ENCODE measurements at places on chromosomes 4 and X.

DNA sequence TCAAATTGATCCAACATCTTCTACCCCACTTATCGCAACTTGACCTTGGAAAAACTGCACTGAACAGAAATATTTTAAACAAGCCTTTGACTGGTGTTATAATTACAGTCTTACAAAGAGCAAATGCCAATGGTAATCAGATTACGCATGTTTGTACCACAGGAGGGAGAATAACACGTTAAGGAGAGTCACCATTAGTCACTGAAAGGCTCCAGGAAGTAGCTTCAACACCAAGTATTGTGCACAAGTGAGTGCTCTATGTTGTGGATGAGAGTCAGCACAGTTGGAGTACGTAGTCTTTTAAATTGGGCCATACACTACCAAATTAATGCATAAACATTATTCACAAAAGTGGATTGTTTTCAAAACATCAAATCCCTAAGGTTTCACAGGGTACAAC, 1081.5 kb upstream of the TENM3 start:
- DNase-seq, result no peak

DNA sequence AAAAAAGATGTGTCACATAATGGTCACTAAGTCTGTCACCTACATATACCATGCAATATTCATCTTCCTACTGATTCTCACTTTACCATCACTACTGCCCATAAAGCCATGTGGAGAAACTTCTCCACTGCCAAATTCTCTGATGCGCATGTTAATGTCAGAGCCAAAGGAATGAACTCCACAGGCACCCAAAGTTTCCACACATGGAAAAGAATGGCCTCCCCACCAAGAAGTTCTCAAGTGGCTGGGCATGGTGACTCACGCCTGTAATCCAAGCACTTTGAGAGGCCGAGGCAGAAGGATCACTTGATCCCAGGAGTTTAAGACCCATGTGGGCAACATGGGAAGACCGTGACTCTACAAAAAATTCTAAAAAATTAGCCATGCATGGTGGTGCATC, 43.8 kb upstream of the UGDH start:
- no peak for DNase-seq

GRCh38 chr4:162131256-162131655, 32.5 kb downstream of the FSTL5 start:
- no peak for DNase-seq

GRCh38 chr4:3413675-3414420, 27.9 kb upstream of the HGFAC start:
- no peak for DNase-seq

DNA sequence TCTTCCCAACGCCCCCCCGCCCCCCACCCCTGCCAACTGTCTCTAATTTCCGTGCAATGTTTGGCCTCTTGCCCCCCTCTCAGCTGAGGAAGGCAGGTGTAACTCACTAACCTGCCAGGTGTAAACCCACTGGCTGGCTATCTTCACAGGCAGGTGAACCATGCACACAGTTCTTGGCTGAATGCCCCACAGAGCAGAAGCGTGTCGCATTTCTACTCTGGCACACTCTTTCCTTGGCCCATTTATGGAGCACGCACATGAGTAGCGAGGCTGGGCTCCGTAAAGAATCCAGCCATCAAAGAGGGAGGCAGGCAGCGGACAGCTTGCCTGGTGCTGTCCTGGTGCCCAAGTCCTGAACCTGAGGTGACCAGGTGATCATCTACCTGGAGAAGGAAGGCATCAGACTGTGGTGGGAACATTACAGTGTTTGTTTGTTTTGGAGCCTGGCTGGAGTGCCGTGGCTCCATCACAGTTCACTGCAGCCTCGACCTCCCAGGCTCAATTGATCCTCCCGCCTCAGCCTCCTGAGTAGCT, 39.2 kb upstream of the CRMP1 start:
- DNase-seq, result no peak

DNA sequence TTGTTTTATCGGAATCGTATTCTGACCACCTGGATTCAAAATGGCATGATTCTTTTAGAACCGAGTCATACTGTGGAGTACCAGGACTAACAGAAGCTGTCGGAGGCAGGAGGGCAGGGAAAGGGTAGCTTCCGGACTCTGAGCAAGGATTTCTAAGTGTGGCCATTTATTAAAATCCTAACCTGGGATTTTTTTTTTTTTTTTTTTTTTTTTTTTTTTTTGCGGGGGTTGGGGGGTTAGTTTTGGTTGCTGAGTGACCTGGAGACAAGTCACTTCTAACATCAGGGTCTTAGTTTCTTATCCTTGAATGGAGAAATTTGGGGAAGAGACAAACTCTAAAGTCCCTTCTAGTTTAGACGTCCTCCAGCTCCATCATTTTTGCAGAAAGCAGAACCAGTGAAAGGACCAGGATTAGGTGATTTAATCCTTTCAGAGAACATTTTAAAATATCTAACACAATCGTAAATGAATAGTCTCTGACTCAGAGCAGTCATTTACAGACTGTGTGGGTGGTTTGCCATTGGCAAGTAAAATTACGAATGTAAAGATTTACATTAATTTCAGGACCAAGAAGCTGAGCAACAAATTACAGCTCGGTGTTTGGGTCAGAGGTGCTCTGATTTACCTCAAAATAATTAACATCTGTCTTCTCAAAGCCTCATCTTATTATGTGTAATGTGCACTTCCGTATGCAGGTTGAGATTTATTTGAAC, 7.3 kb downstream of the SLC25A5 start:
- DNase-seq, result no peak

GRCh38 chr4:74338792-74339333, 26.1 kb upstream of the EREG start:
- DNase-seq, result no peak

DNA sequence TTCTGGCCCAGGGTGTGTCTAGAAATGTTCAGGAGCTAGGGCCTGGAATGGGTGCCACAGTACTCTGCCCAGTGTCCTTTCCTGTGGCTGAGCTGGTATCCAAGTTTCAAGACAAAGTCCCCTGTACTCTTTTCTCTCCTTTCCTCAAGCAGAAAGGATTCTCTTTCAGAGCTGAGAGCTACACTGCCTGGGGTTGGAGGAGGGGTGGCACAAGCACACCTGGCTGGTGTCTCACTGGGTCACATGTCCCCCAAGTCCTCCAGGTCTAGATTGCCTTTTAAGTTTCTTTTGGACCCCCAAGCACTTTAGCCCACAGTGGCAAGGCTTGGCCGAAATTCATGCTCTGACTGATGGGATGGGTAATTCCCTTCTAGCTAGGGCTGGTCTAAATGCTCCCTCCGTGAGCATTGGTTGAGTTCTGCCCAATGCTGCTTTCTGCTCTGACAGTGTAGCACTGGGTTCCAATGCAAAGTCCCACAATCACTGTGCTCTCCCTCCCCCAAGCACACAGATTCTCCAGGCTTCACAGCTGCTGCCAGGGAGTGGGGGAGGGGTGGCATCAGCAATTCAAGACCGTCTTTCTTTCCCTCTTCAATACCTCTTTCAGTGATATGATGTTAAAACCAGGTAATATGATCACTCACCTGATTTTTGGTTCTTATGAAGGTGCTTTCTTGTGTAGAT, 47.8 kb downstream of the BEX3 start:
- DNase-seq, result no peak

- DNase-seq, result no peak
These were observed 80.3 kb upstream of the DCLK2 start for GRCh38 chr4:149997881-149998421.

DNA sequence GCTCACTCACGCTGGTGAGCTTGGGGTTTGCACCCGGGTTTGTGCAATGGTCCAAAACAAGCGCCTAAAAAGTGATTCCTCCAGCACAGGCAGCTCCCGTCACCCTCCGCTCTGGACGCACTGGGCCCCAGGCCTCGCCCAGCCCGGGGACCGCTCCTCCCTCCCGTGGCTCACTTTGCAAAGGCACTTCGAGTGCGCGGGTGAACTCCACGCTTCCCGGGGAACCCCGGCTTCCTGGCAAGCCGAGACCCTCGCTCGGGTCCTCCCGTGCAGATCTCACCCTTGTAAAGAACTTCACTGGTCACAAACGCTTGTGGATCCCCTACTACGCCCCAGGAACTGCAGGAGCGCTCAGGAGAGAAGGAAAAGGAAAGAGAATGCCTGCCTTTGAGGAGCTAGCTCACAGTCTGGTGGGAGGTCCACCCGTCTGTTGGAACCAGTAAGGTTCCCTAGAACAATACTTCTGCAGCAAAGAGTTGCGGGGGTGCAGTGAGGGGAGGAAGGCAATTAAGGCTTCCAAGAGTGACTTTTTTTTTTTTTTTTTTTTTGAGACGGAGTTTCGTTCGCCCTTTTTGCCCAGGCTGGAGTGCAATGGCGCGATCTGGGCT, at the start of gene CTPS2:
CTPS2 (minus strand) TSS at position 122 of the 608 bp plus-strand sequence. CDS start 9,767 bp downstream, outside the sequence.
- DNase-seq, result peak; percentile 23

GRCh38 chr4:1974840-1975239, 33.9 kb downstream of the NELFA start:
- DNase-seq, result no peak

GRCh38 chrX:123504047-123504446, 228.8 kb downstream of the THOC2 start:
- no peak for DNase-seq

DNA sequence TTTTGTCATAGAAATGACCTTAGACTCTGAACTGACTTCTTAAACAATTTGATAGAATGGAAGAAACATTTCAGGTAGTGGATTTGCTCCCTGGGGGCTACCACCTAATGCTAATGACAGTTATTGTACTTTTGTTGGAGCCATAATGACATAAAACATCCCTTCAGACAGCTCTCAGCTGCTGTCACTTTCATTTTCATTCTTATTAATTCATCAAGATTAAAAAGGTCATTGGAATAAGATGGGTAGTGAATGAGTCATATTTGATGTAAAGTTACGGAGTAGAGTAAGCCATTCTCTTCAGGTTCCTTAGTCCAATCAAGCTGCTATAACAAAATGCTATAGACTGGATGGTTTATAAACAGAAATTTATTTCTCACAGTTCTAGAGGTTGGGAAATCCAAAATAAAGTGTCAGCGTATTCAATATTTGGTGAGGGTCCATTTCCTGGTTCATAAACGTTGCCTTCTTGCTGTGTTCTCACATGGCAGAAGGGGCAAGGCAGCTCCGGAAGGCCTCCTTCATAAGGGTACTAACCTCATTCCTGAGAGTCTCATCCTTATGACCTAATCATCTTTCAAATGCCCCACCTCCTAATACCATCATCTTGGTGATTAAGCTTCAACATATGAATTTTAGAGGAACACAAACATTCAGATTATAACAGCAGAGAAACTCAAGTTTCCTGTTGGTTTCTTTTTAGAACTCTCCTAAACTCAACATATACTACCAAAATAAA, 268.5 kb downstream of the ARAP2 start:
- DNase-seq, result no peak

DNA sequence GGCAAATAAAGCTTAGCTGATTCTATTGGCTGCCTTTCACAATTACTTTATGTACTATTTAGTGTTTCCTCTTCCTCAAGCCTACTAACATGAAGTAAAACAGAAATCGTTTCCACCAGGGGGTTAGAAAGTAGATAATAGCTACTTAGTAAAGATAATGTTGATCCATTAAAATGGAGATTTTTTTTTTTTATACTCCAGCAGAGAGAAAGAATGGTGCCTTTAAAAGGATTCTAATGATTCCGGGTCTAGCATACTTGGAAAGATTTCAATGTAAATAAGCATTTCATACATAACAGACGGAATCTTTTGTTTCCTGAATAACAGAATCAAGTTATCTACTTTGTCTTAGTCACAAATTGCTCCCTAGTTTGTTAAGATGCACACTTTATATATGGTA, 37.1 kb downstream of the GK start:
- DNase-seq, result no peak

- no peak for DNase-seq
These were observed 5.8 kb upstream of the CLNK start for GRCh38 chr4:10690185-10690907.

- DNase-seq, result no peak
These were observed 161.5 kb downstream of the CPE start for GRCh38 chr4:165540206-165540830.

DNA sequence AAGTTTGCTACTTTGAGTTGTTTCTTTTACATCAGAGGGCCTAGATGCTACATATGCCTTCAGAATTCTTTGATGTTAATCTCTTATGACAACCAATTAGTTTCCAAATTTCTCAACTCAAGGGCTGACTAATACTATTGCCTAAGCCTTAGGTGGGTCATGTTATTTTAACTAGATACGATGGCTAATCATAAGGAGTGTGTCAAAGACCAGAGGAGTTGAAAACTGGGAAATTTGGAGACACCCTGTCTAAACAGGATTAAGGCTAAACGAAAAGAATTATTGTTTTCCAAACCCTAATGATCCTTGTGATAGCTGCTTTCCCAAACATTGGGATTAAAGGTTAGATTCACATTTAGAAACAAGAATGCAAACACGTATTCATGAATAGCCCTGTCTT, 228.5 kb downstream of the PCDH7 start:
- DNase-seq, result no peak

- no peak for DNase-seq
These were observed 23.4 kb downstream of the INTU start for GRCh38 chr4:127656047-127656680.

DNA sequence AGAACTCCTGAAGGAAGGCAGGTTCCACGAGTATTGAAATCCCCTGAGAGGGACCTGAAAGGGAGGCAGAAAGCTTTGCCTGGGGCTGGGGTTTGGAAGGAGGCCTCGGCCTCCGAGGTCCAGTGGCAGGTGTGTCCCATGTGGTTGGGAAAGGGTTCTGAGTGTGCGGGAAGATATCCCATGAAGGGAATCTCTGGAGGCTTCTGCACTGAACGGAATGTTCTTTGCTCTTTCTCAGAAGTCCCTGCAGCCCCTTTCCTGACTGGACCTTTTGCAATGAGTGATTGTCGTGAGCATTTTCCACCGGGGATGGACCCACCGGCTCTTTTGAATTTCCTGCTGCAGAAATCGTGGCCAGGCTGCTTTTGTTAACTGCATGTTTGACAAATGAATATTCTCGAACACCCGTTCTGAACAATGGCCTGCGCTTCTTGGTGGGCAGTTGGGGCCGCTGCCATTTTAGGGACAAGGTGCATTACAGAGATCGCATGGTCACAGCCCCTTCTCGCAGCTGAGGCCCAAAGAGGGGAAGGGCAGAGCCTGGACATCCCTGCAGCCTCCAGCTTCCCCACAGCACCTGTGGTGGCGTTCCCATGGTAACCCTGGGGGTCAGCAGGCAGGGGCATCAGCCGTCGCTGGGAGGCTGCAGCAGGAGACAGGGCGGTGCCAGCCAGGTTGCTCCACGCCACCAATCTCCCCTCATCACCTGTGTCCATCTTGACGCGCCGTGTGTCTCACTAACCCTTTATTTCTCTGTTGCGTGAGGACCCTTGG, 18.3 kb upstream of the HTRA3 start:
- DNase-seq, result no peak

DNA sequence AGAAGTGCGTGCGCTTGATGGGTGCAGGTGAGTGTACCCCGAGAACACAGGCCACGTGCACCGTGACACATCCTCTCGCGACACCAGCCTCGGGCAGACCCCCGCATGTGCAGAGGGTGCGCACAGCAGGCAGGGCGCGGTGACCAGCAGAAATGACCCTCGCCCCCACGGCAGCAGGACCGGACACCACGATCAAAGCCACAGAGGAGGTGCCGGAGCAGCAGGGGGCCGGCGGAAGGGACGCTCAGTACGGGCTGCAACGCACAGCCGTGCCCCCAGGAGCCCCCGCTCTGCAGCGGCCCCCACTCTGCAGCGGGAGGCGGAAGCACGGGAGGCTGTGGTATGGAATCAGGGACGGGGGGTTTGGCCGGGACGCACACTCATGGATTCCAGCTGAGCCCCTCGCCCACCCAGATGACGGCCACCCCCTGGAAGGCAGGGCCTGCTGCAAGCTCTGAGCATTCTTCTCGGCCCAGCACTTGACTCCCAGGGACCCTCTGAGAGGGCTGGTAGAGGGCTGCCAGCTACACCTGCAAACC, 17.1 kb downstream of the PPP2R3B start:
- no peak for DNase-seq

Measured in tibial nerve (tissue), 4 donors.